Thyroid gland (tissue), 4 donors: ENCODE measurements at places on chromosomes 3 and 15. TPM values are rescaled to one million over a fixed set of nuclear protein-coding genes. Genes with fewer than 3 reads are reported as not detected.

DNA sequence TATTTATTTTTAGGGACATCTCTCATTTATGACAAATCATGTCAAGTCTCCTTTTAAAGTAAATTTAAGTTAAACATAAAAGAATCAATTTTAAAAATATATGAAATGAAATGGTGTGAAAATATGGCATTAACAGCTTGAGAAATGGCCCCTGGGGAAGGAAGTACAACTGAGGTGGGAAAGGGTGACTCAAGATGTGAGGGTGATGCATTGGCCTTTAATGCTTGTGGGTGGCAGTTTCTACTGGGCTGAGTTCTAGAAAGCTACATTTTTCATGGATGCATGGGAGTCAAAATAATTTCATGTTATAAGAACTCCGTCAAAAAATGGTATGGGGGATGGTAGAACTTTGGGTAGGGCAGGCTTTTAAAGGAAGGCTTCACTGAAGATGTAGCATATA is 708.8 kb upstream of the CFAP20DC start:
- H3K27ac ChIP-seq: no peak overlapping the region
- no peak overlapping the region for H3K4me3 ChIP-seq
- no peaks in the 10 kb centered on the region for H3K4me1 ChIP-seq
- H3K27me3 ChIP-seq: no peaks in the 10 kb centered on the region
- H3K36me3 ChIP-seq: no peaks in the 10 kb centered on the region

DNA sequence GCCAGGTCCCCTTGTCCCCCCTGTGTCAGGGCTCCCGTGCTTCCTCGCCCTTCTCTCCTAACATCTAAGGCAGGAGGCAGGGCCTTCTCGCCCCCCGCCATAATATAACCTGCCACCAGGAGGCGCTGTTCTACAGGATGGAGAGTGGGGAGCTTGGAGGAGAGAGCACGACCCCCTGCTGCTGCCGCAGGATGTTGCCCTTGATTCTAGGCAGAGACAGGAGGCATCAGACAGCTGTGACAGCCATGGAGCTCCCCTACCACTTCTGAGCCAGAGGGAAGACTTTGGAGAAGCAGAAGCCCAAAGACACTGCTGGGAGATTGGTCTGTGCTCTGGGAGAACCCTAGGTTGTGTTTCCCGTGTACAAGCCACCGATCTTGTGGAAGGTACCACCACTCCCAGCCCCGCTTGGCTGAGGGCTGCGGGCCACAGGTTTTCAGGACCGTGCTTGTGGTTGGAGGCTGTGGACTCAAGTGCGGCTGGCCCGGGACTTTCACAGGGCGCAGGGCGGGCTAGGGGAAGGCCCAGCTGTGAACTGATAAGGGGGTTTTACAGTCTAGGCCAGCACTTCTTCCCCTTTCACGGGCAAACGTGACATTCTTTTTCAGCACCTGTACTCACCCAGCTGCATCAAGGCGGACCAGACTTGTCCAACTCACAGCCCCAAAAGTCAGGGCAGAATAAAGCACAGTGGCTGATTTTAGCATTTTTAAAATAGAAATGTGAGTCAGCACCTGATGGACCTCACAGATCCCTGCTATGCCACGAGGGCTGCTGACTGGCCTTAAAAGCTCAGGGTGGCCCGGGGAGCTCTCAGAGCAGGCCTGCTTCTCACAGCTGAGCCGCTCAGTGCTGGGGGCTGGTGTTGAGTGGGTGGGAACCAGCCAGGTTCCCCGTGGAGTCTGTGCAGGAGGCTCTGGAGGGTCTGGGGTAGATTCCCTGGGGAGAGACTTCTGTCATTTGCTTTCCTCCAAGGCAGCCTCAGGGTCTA is 2.6 kb upstream of the TIGIT start:
- H3K4me1 ChIP-seq: no peaks in the 10 kb centered on the region
- no peak overlapping the region for H3K4me3 ChIP-seq
- H3K27ac ChIP-seq: no peak overlapping the region
- H3K36me3 ChIP-seq: no peaks in the 10 kb centered on the region
- no peaks in the 10 kb centered on the region for H3K27me3 ChIP-seq

DNA sequence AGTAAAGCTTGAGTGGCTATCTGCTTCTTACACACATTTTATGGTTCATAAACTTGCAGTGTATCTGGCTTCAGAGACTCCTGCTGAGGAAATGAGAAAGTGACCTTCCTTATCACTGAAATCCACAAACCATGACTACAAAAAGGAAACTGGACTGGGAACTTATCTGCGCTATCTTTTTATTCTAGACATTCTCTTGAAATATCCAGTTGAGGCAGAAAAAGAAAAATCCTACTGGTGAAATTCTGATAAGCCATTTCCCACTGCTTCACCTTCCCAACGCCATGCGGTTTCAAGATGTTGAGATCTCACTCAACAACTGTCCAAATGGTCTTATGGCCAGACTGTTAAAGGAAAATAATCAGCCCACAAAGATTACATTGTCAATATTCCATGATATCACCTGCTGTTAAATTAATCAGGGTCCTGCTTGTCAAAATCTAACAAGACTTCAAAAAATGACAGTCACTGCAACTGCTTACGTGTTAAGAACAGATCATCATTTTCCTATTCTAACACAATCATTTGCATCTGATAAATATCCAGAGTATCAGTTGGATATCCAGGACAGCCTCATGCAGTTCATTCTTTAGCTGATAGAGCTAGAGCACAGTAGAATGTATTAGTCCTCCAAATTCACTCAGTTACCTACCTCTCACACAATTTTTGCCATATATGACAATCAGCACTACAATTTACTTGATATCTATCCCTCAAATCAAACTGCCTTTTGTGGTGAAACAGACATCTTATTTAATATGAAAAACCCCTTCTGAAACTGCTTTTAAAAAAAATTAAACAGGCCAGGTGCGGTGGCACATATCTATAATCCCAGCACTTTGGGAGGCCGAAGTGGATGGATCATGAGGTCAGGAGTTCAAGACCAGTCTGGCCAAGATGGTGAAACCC is 538.1 kb downstream of the MAGI1 start:
- H3K27ac ChIP-seq: no peak overlapping the region
- no peak overlapping the region for H3K4me3 ChIP-seq
- DNase-seq: no peak
- no peaks in the 10 kb centered on the region for H3K27me3 ChIP-seq
- H3K4me1 ChIP-seq: peaks cover 6% of the 10 kb centered on the region

DNA sequence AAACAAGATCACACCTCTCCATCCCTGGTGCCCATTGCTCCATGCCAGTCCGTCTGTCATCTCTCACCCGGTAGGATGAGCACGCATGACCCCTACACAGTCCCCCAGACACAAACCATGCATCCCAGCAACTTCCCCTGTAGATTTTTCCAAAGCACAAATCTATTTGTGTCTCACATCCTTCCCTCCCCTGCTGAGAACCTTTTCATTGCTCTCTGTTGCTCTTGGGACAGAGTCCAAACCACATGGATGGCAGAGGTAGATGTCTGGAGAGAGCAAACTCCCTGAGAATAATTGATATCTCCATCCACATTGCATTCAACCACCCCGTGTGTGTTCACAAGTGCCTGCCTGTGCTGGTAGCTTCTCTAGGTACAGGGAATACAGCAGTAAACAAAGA is 29.9 kb upstream of the LRTM1 start:
- H3K36me3 ChIP-seq: no peaks in the 10 kb centered on the region
- no peak overlapping the region for H3K4me3 ChIP-seq
- H3K4me1 ChIP-seq: no peaks in the 10 kb centered on the region
- H3K27ac ChIP-seq: no peak overlapping the region

DNA sequence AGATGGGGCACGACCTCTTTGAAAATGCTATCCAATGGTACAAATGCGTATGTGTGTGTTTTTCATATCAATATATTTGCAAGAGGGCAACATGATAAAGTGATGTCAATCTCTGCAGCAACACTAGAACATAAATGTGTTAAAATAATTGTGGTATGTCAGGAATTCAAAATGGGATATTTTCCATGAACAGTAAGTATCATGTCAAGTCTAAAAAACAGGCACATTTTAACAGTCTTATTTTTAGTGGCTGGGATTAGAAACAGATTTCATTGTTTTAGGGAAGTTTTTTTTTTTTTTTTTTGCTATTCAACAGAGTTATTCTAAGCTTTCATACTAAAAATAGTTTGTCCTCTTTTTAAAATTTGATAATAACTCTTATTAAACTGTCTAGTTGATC is 209.8 kb downstream of the GAP43 start:
- no peak for DNase-seq
- no peak overlapping the region for H3K4me3 ChIP-seq
- no peaks in the 10 kb centered on the region for H3K36me3 ChIP-seq
- H3K4me1 ChIP-seq: no peaks in the 10 kb centered on the region
- no peaks in the 10 kb centered on the region for H3K27me3 ChIP-seq

MINDY2 gene
- total RNA-seq: 28.4 TPM

DNA sequence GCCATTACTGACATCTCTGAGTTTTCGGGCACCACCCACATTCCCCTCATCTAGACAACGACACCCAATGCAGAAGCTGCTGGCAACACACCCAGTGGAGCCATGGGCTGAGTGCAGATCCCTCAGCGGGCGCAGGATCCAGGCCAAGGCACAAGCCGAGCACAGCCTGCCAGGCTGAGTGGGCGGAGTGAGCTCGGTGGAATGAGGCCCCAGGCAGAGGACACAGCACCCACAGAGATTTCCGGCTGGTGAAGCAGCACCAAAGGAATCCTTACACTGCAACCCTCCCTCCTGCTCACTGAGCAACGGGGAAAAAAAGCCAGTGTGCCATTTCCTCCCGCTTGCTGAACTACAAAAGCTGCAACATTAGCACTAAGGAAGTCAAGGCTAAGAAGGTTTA is 34.3 kb downstream of the ZMAT3 start:
- no peaks in the 10 kb centered on the region for H3K27me3 ChIP-seq
- no peak for DNase-seq
- no peaks in the 10 kb centered on the region for H3K4me1 ChIP-seq
- no peak overlapping the region for H3K27ac ChIP-seq
- no peak overlapping the region for H3K4me3 ChIP-seq
- no peaks in the 10 kb centered on the region for H3K36me3 ChIP-seq

DNA sequence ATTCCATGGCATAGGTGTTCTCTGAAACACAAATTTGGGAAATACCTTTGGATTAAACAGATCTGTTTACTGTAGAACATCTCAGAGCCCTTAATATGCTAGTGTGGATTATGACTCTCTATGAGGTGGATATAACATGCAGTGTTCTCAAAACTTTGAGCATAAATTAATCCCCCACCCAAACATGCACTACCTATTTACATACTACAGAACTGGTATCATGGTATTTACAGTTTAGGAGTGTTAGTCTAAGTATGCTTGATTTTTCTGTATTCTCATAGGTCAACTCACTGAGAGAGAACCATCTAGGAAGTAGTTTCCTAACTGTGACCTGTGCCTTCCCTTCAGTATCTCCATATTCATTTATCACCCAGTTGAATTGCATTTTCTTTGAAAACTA is 30.9 kb upstream of the ZNF609 start:
- no peak for DNase-seq
- H3K4me1 ChIP-seq: peaks cover 15% of the 10 kb centered on the region
- H3K27ac ChIP-seq: peak overlapping the region; percentile 75
- no peaks in the 10 kb centered on the region for H3K27me3 ChIP-seq
- no peaks in the 10 kb centered on the region for H3K36me3 ChIP-seq

AHSG gene
- not detected for total RNA-seq

DNA sequence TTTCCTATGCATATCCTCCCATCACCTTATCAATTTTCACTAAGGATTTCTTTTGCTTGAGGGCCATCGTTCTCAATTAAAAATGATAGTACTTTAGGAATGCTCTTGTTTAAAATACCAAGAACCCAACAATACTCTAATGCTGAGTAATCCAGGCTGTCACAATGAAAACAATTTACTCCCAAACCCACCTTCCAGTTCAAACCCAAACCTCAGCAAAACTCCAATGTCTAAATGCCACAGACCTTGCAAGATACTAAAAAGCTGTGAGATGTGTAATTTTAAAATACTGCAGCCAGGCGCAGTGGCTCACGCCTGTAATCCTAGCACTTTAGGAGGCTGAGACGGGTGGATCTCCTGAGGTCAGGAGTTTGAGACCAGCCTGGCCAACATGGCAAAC is 889.8 kb downstream of the ROBO1 start:
- H3K36me3 ChIP-seq: no peaks in the 10 kb centered on the region
- H3K4me1 ChIP-seq: peaks cover 6% of the 10 kb centered on the region
- H3K27ac ChIP-seq: no peak overlapping the region

FAM107A gene
- 137 TPM for total RNA-seq

LTK gene
- not detected for total RNA-seq

LRRC49 gene
- 10.1 TPM for total RNA-seq

DNA sequence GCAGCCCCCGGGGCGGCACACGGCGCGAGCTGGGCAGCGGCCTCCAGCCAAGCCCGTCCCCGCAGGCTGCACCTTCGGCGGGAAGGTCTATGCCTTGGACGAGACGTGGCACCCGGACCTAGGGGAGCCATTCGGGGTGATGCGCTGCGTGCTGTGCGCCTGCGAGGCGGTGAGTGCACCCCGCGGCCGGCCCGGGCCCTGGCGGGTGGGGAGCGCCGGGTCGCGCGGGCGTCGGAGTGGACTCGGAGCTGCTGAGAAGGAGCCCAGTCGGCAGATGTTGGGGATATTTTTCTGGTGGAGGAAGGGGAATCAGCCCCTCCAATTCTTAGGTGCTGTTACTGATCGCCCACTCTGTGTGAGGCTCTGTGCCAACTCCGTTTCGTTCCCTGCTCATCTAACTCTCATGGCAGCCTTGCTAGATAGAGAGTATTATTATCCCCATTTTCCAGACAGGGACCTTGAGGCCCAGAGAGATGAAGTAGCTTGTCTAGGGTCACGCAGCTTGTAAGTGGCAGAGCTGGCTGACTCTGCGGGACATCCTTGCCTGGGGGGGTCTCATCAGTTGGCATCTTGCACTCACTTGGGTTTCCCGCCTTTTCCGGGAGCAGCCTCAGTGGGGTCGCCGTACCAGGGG is 890 bp downstream of the CHRD start:
- H3K27me3 ChIP-seq: peaks cover 6% of the 10 kb centered on the region
- DNase-seq: no peak
- H3K36me3 ChIP-seq: no peaks in the 10 kb centered on the region
- H3K4me3 ChIP-seq: no peak overlapping the region

FGD5 gene
- 29.3 TPM for total RNA-seq
